CD4-positive, alpha-beta T cell treated with Interleukin-2 at 100 ng/mL for 4 hours (primary cell): ENCODE measurements at places on chromosomes 11 and 22.
A peak's percentile ranks its signal among the peaks of the same experiment; 100 is the strongest.

GRCh38 chr11:82927264-82927880 is 25.8 kb downstream of the DDIAS start:
- peak; percentile 81 for DNase-seq

DNA sequence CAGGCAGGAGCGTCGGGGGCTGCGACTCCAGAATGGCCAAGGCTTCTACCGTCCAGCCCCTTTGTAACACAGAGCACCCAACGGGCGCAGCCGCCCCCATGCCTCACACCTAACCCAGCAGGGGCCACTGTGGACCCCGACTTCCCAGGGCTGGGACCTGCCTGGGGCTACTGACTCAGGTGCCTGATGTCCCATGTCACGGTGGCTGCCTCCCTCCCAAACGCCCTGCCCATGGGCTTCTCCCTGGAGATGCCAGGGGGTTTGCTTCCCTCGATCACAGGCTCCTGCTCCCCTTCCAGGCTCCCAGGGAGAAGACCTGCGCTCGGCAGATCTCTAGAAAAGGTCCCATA is 84.0 kb downstream of the MYEOV start:
- DNase-seq, result no peak

DNA sequence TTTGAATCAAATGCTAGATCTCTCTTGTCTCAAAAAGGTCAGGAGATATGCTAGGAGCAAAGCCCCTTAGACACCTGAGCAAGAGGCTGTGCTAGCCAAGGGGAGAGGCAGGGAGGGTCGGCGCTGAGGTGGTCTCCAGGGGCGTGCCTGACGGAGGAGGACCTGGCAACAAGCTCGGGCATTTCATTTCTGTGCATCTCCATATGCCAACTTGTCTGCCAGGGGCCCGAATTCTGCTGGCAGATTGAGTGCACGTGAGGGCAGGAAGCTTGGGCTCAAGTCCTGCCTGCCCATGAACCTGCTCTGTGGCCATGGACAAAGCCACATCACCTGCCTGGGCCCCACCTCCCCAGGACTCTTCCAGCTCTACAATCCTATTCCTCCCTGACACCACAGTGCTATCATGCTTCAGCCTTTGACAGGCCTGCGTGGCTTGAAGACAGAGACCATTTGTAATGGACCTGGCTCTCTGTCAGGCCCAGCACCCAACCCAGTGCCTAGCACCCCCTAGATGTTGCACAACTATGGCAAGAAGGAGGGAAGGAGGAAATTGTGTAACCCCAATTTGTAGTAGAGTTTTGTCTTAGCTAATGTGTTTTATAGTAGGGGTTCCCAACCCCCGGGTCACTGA is 16.3 kb upstream of the VSIG10L2 start:
- DNase-seq, result no peak

DNA sequence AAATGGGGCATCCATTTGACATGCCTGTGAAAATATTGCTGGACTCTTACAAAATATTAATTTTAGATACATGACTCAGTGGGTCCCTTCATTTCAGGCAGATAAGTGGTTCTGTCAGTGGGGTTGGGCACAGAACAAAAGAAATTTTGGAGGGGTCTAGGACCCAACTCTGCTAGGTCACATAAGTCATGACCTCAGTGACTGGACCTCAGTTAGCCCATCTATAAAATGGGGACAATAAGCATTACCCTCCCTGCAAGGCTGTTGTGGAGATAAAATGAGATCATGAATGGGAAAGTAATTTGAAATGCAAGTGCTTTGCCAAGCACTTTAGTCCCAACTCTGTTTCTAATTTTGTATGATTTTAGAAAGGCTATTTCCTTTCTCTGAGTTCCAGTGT is 23.8 kb downstream of the ADORA2A start:
- DNase-seq, result no peak

DNA sequence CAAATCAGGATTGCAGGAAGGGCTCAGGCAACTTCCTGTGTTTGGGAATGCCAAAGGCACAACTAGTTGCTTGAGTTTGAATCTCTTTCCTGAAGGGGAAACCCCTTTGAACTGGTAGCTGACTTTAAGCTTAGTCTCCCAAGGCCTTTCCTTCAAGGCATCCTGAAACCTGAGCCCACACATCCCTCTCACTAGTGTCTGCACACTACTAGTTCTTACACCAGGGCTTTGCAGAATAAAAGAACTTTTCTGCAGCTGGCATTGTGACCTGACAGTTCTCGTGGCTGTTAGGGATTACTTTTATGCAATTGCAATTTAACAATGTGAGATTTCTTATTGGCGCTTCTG is 95.4 kb downstream of the EXT2 start:
- no peak for DNase-seq

- DNase-seq, result no peak
Observed at GRCh38 chr22:20319041-20319744, 667 bp downstream of the DGCR6L start.

GRCh38 chr11:113163291-113164030 is 150.9 kb upstream of the TTC12 start:
- DNase-seq, result no peak

GRCh38 chr11:92881940-92882450 is 87.5 kb upstream of the MTNR1B start:
- no peak for DNase-seq

GRCh38 chr11:69229511-69229910 is 64.4 kb upstream of the MYEOV start:
- DNase-seq, result no peak

- no peak for DNase-seq
Observed at GRCh38 chr11:31351168-31351567, 18.4 kb downstream of the DCDC1 start.

GRCh38 chr11:108084811-108085210 is 36.6 kb upstream of the ACAT1 start:
- DNase-seq, result no peak

DNA sequence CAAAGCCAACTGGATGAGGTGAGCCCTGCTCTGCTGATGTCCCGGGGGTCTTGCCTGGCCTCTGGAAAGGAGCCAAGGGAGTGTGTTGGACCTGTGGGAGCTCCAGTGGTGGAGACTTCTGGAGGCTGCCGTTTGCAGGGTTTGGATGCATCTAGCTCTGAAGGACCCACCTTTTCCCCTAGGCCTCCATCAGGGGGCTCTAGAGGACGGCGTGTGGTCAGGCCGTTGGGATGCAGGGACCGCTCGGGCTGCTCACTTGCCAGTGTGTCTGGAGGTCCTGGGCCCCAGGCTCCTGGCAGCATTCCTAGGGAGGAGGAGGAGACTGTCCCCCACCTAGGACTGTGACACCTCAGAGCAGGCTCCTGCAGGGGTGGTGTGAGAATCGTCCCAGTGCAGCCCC is 58.3 kb downstream of the PRDM11 start:
- DNase-seq, result no peak

DNA sequence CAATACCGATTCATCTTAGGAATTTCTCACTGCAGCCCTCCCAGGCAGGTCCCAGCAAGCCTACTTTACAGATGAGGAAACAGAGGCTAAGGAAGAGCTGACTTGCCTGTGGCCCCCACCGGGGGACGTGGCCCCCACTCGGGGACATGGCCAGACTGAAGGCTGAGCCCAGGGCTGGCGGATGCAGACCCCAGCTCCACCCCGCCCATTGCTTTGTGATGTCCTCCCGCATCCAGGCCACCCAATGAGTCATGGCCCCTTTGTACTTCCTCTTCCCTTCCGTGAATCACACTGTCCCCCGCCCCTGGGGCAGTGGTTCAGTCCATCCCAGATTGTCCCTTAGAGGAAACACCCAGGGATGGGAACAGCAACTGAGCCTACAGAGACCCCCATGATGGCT is 116.0 kb upstream of the ANO1 start:
- DNase-seq, result no peak

DNA sequence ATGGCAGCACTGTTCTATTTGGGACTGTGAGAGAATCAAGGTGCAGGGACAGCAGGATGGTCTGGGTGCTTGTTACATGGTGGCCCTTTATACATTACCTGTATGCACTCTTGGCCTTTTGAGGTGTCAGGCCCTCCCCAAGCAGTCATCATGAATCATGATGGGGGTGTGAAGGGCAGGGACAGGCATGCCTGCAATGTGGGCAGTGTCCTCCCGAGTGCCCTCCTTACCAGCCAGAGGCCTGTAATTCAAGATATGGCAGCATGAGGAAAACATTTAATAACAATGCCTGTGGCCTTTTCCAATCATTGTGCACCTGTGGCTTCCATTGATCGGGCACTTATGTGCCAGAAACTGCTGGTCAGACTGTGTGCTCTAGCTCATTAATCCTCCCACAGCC is 25.5 kb upstream of the CYP2D6 start:
- no peak for DNase-seq

GRCh38 chr22:39292031-39292462 is 27.4 kb downstream of the RPL3 start:
- no peak for DNase-seq

- DNase-seq, result no peak
Observed at GRCh38 chr11:10777806-10778205, 26.8 kb downstream of the CTR9 start.

- no peak for DNase-seq
Observed at GRCh38 chr11:68674461-68674860, 9.9 kb upstream of the GAL start.

DNA sequence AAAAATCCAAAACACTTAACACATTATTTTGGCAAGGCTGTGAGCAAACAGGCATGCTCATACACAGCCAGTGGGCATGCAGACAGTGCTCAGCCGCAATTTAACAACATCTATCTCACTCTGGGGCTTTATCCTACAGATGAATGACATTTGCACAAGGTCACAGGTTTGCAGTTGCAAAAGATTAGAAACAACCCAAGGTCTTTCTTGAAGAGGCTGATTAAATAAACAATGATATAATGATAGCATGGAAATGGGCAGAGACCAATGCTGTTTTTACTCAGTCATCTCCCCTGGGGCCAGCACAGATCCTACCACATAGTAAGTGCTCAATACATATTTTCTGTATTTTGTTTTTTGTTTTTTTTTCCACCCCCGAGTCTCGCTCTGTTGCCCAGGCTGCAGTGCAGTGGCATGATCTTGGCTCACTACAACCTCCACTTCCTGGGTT is 9.4 kb downstream of the A4GALT start:
- no peak for DNase-seq

DNA sequence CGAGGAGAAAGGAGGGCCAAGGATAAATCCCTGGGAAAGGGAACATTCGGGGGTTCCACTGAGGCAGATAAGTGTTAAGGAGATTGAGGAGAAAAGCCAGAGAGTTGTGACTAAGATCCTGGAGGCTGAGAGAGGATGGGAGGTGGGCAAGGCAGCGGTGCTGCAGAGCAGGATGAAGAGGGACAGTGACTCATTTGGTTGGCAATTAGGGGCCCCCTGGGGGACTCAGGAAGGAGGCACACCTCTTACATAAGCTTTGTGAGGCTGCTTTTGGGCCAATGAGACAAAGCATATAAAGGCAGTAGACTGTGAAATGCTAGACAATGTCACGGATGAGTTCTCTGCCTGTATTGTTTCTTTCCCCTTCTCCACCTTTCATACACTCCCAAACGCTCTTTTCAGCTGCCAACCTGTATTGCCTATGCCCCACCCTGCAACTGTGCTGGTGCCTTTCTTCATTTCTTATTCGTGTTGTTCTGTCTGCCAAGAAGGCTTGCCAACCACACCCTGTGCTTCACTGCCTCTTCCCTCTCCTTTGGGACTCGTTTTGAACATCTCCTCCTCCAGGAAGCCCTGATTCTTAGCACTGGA is 246.8 kb upstream of the KIRREL3 start:
- no peak for DNase-seq

DNA sequence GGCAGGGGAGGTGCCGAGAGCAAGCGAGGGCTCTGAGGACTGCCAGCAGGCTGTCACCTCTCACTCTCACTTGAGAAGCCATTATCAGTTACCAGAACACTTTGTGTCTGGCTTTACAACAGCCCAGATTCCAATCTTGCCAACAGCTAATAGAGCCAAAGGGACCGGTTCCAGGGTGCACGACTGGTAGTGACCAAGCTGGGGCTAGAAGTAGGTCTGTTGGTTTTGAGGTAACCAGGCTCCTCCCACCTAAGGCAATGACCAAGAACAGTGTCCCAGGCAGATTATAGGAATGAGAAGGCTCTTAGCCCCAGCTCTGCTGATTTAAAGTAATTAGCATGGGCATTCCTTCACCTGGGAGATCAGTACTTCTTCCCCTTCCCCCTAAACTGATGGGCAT is 7.2 kb upstream of the IL10RA start:
- DNase-seq, result no peak

- peak; percentile 20 for DNase-seq
Observed at GRCh38 chr11:65643971-65644370, 6.1 kb downstream of the SIPA1 start.

GRCh38 chr11:9720290-9720630 is 56.4 kb downstream of the SWAP70 start:
- no peak for DNase-seq

DNA sequence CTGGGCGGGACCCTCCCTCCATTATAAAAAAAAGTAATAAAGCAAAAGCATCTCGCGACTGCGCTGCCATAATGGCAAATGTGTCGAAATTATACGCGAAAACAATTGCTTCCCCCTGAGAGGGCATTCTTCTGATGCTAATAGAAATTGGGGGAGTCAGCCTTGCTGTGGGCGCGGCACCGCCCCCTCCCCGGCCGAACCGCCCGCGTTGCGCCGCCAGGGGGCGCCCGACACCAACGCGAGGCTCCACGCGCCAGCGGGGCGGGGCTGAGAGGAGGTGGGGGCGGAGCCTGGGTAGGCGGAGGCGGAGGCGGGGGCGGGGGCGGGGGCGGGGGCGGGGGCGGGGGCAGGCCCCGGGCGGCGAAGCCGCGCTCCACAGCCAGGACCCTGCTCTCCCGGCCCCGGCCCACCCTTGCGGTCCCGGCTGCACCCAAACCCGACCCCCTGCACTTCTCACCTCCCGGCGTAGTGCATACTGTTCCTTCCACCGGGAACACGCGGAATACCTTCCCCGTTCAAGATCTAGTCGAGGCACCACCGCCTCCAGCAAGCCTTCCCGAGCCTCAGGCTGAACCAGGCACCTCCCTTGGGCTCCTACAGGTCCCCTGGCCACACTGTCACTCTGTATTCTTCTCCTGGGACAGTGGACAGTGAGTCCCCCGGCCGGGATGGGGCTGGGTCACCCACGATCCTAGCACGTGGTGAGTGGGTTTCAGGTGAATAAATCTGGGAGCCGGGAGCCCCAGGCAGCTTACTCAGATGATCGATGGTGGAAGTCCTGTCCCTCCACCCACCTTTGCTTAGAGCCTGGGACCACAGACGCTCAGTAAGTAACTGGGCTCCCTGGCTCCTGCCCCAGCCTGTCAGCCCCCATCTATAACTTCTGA is 15.5 kb upstream of the UPK3A start:
- peak; percentile 88 for DNase-seq

- DNase-seq, result no peak
Observed at GRCh38 chr11:74279256-74279655, 32.2 kb downstream of the P4HA3 start.

DNA sequence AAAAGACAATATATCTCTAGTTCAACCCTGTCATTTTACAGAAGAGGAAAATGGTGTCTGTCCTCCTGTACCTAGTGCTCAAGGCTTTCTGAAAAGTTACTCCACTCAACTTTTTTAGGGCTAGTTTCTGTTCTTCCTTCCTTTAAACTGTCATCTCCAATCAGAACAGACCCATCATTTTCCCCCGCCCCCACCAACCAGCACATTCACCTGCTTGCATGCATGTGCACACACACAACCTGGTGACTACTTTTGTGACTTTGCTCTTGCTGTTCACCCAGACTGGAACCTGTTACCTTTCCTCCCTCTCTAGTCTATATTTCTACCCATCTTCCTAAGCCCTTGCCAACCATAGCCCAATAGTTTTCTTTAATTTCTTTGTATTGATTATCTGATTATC is 5.6 kb downstream of the FBXO7 start:
- no peak for DNase-seq
